ENCODE measurements at places on chromosomes 1 and 21. TPM values are rescaled to one million over a fixed set of nuclear protein-coding genes. Genes with fewer than 3 reads are reported as not detected.

RSBN1 gene
- total RNA-seq = 20.8 TPM

LHX8 gene
- not detected for total RNA-seq

C1orf185 gene
- not detected for total RNA-seq

DNAJC8 gene
- total RNA-seq = 64.0 TPM

SLC35D1 gene
- 6.7 TPM for total RNA-seq

CBR1 gene
- 47.7 TPM for total RNA-seq

SPRR3 gene
- not detected for total RNA-seq

ASCL5 gene
- total RNA-seq = 0.26 TPM

TCHH gene
- total RNA-seq = 0.04 TPM

OR2T6 gene
- not detected for total RNA-seq

UMODL1 gene
- total RNA-seq = not detected

COL16A1 gene
- total RNA-seq = 8.0 TPM

GMEB1 gene
- total RNA-seq = 11.6 TPM

NEGR1 gene
- 5.6 TPM for total RNA-seq

SLFNL1 gene
- 0.23 TPM for total RNA-seq

ZRANB2 gene
- total RNA-seq = 56.7 TPM

HES4 gene
- total RNA-seq = 12.3 TPM

NUAK2 gene
- total RNA-seq = 1.2 TPM

TMEM61 gene
- total RNA-seq = 0.54 TPM

RGS18 gene
- total RNA-seq = 0.27 TPM

FCRL4 gene
- total RNA-seq = not detected

CAPN8 gene
- 0.78 TPM for total RNA-seq

WDTC1 gene
- 62.9 TPM for total RNA-seq

LPAR3 gene
- not detected for total RNA-seq

KRTAP21-2 gene
- not detected for total RNA-seq

PROK1 gene
- not detected for total RNA-seq

NHLH1 gene
- total RNA-seq = 0.20 TPM

CRABP2 gene
- 1.7 TPM for total RNA-seq

LIPI gene
- total RNA-seq = not detected

OR2L2 gene
- not detected for total RNA-seq

PTGS2 gene
- 0.08 TPM for total RNA-seq

AKT3 gene
- 25.1 TPM for total RNA-seq

CD1D gene
- total RNA-seq = 1.4 TPM

L1TD1 gene
- not detected for total RNA-seq

TFF2 gene
- not detected for total RNA-seq
